ENCODE measurements at places on chromosomes 2 and 18.
A peak's percentile ranks its signal among the peaks of the same experiment; 100 is the strongest.

- DNase-seq = no peak
Observed at GRCh38 chr18:68041327-68041726, 524.8 kb upstream of the DSEL start.

- DNase-seq = no peak
Observed at GRCh38 chr2:26235089-26235488, 9.3 kb downstream of the HADHA start.

- DNase-seq = no peak
Observed at GRCh38 chr18:12750076-12750714, 47.4 kb downstream of the PSMG2 start.

DNA sequence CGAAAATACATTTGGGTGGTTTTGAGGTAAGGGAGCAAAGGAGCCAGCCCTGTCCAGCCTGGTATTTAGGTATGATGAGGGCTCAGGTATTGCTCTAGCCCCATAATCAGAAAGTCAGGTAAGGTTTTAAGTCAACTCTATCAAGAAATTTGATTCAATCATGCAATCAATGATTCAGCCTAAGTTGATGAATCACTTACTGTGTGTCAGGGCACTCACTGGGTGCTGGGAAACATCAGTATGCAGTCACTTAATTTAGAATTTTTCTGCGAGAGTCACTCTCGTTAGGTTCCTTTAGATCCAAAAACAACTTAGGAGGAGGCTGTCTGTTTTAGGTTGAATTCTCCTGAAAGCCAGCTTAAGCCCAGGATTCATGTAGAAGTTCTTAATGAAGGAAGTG lies 17.7 kb upstream of the SERPINB2 start:
- DNase-seq = no peak

DNA sequence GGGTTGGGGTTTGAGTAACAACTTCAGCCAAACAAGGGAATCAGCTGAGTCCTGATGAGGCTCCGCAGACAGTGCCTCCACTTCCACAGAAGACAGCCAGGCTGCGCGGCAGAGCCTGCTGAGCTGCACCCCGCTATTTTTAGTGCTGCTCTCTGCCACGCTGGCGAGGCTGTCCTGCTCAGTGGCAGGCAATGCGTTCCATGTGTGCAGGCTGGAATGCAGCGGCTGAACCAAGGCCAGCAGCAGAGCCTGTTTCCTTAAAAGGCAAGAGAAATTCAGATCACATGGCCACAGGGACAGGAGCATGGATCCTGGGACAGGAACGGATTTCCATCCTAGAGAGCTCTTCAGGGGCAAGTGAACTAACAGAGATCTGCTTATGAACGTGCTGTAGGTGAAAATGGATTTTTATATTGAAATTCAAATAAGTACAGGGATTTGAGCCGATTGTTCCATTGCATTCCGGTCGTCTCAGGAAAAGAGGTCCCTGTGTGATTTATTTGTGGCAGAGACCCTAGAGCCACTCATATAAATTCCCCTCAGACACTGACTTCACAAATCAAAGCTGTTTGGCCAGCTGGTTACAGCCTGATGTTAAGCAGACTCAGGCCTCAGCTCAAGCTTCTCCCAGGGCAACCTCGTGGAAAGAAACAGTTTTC lies 98.7 kb downstream of the COL6A3 start:
- DNase-seq = peak; percentile 98

GRCh38 chr2:162749994-162750393 lies 88.6 kb downstream of the KCNH7 start:
- DNase-seq = no peak

DNA sequence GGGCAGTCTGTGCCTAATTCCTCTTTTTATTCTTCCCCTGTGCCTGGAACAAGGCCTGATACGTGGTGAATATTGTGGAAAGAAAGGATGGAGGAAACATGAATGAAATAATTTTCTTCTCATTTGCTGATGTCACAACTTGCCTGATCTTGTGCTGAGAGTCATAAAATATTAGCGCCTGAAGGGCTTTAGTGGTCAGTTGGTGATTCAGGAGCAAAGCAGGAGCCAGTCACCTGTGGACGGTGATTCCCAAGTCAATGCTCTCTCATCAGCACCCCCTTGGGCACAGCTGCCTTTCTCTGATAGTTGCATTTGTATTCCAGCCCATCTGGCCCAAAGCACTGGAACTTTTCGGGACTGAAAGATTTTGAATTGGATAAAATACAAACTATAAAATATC lies 502.6 kb upstream of the RAB12 start:
- DNase-seq = no peak

- no peak for DNase-seq
Observed at GRCh38 chr18:79900610-79901570, 50.6 kb downstream of the SLC66A2 start.

- no peak for DNase-seq
Observed at GRCh38 chr2:191748059-191748461, 70.1 kb downstream of the NABP1 start.

DNA sequence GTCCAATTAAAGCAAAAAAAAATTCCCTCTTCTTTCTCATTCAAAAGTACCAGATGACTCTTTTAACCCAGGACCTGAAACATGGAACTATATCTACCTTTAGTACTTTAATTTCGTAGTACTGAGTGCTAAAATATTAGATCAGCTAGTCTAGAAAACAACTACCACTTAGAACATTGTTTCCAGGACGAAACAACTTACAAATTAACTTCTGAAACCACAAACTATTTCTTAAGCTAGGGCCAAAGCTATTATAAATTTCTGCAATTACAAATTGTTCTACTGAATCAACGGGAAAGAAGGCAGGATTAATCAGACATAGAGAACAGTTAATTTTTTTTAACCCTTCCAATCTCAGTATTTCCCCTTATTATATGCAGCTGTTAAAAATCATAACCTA lies 39.9 kb downstream of the DARS1 start:
- DNase-seq = no peak

DNA sequence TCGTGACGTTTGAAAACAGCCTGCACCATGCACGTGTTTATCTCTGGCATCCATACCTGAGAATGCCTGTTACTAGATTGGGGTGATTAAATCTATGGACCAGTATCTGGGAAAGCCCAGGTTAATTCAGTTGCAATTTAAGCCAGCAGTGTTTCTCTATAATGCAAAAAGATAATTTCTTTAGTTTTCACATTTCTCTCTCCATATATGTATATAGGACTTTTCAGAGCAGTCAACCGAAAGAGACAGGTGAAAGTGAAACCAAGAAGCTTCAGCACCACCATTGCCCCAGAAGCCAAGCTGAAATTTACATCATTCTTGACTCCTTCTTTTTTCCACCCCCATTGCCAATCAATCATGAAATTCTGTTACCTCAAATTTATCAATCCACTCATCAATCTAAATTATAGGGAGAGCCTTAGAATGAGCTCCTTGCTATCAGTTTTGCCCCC lies 2.7 kb upstream of the LRP2 start:
- DNase-seq = no peak

Data from fibroblast of skin of left quadriceps (primary cell).